HL-60 (cell line): ENCODE measurements at places on chromosomes 11 and 22.

- DNase-seq, result no peak
Measured at GRCh38 chr11:95442531-95443050, 211.6 kb upstream of the SESN3 start.

- no peak for DNase-seq
Measured at GRCh38 chr22:37020192-37020479, 594 bp downstream of the MPST start.

- DNase-seq, result no peak
Measured at GRCh38 chr22:38401336-38402084, 53.5 kb downstream of the KCNJ4 start.

DNA sequence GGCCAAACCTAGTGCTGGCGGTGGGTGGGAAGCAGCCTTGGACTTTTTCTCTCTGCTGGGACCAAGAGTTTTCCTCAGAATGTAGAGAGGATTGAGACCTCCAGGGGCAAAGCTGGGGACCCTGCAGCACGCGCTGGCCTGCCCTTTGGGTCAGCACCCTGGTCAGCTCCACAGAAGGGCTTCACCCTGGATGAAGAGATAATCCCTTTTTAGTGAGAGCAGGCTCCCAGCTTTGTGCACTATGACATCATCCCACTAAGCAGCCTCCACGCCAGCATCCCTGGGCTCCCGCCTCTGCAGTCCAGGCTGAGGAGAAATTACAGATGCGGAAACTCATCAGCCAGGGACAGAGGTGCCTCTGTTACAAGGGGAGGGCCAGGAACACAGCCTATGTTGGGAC is 23.5 kb downstream of the DRICH1 start:
- DNase-seq, result no peak

DNA sequence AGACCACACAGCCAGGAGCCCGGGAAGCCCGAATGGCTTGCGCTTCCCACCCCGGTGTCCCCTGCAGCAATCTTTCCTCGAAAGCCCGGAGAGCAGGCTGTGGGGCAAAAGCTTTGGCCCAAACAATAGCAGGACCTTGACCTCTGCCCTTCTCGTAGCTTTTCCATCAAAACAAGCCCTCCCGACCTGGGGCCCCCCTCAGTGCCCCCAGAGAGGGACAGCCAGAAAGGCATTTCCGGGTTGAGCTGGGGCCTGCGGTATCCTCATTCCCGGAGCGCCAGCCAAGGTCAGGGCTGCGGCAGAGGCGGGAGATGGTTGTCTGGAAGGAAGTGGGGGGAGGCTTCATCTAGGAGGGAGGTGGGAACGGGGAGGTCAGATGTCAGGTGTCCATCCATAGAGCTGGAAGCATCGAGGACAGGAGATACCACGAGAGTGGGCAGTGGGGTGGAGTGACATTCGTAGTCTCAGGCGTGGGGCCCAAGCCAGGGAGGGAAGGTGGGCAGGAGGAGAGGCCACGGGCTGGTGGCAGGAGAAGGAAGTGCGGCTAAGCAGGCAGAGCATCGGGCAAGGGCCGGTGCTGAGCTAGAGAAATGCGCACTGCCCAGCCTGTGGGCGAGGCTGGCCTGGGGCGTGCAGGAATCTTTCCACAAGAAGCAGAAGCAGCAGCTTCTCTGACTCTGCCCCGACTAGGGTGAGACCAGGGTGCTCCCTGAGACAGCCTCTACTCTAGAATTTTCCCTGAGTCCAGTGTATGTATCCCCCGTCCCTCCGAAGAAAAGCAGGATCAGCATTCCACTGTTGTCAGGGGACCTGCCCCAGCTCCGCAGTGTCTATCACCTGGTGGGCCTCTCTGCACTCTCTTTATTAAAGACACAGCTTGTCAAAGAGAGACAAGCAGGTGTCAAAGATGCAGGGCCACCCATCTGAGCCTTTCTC is 14.3 kb downstream of the PDGFB start:
- no peak for DNase-seq

DNA sequence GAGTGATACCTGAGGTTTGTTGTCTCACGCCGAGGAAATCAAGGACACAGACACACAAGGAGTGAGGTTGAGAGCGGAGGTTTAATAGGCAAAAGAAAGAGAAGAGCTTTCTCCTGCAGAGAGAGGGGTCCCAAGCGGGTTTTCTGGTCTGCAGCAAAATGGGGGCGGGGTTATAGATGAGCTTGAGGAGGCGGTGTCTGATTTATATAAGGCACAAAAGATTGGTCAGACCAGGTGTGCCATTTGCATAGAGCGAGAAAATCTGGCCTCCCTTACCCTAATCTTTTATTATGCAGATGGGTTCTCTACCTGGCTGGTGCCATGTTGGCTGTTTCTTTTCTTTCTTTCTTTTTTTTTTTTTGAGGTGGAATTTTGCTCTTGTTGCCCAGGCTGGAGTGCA is 11.8 kb downstream of the C11orf96 start:
- DNase-seq, result no peak

DNA sequence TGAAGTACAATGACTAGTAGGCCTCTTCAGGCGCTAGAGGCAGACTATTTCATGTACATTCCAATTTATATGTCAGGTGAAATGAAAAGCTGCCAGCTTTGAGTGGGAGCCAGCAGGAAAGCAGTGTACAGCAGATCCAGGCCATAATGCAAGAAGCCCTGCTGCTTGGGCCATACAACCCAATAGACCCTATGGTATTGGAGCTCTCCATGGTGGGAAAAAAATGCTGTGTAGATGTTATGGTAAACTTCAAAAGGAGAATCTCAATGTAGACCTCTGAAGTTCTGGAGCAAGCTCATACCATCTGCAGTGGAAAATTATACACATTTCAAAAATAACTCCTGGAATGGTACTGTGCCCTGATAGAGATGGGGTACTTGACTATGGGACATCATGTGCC is 71.5 kb upstream of the CD82 start:
- no peak for DNase-seq

DNA sequence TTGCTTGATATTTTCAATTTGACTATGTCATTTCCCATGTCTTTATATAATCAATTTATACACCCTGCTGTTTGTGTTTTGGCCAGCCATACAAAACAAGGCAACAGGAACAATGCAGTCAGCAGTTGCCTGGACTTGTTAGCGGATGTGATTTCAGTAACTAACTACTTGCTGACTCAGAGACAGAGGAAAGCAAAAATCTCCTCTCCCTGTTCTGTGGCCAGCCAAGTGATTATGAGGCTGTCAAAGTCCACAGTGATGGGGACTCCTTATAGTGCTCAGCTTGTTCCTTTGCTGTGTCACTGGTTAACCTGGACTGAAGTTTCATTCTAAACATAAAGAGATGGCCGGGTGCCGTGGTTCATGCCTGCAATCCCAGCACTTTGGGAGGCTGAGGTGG is 32.6 kb upstream of the APLP2 start:
- DNase-seq, result no peak

GRCh38 chr22:29821291-29822016 is 16.6 kb downstream of the ASCC2 start:
- DNase-seq, result peak; percentile 90

DNA sequence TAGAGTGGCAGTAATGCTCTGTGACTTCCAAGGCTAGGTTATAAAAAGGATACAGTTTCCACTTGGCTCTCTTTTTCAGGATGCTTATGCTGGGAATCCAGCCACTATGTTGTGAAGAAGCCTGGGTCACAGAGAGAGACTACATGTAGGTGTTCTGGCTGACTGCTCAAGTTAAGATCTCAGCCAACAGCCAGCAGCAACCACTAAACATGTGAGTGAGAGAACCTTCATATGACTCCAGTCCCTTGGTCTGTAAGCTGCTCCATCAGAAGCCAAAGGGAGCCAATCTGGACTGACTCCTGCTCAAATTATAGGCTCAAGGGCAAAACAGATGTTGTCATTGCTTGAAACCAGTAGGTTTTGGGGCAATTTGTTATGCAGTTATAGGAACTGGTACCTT is 162.7 kb downstream of the MAML2 start:
- DNase-seq, result no peak

DNA sequence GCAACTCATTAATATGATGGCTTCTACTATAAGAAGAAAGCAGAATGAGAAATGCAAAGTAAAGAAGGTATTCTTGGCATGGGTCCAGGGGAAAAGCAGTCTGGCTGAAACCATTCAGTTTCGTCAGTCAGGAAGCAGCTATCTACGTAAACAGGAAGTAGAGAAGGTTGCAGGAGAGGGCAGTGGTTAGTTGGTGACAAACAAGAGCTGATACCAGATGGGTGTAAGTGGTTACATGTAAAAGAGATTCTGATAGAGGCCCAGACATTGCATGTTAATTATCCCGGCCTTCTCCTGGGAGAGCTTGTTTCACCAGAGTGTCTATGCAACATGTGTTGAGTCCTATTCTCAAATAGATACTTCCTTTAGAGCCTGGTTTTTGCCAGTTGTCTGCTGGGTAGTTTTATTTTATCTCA is 58.4 kb upstream of the PSMA1 start:
- DNase-seq, result peak; percentile 88

DNA sequence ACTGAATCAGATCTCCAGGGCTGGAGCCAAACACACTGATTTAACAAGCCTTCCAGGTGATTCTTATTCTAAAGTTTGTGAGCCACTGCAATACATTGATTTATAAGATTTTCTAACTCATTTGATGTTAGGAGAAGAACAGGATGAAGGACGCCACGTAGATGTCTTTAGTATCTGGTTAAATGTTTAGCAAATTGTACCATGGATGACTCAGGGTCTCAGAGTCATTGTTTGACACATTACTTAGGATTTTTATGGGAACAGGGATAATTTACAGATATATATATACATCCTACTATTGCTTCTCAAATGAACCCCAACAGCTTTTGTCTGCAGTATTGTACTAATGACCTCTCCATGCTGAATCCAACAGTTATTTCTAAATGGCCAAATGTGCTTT is 143.1 kb upstream of the DDI1 start:
- no peak for DNase-seq

DNA sequence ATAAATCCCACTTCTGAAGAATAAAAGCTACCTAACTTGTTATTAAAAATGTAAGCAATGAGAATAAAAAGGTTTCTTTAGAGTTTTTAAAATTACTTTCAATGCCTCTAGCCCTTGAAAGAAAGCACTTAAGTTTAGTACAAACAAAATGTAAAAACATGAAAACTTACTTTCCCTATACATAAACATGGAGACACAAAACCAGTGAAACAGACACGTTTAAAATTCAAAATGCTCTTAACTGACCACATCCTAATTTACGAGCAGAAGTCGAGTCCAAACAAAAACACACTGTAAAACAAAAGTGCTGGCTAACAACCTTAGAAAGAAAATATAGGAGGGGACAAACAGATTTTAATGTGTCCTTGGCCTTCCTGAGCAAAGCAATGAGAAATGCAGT is 36.6 kb downstream of the TCF20 start:
- no peak for DNase-seq

DNA sequence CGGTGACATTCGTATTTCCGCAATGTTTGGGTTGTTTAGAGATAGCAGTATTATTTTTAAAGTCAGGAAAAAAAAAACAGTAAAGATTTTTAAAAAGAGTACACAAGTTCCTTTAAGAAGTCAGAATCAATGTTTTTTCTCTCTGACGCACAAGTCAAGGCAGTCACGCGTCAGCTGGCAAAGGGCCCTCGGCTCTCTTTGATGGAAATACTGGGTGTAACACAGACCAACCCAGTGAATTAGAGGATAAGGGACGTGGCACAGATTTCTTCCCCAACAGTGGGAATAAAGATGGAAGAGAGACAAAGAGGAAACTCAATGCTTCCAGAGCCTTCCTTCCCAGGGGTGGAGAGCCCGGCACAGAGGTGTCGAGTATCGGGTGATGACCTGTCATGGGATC is 13.4 kb downstream of the ASCC2 start:
- no peak for DNase-seq

GRCh38 chr11:3972431-3972830 is 117.0 kb downstream of the STIM1 start:
- DNase-seq, result no peak

DNA sequence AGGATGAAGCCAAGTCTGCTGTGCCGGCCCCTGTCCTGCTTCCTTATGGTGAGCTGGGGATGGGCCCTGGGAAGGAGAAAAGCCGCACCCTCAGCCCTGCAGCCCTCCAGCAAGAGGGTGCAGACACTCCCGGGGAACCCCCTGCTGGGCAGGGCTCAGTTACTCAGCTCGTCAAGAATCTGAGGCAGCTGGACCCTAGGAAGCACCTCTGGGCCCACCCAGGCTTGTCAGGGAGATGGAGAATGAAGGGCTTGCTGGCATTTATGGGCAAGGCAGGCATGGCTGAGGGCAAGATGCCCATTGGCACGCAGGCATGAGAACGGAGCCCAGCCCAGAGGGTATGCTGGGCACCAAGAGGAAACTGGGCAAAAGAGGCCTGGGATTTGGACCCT is 12.9 kb downstream of the RELT start:
- DNase-seq, result no peak

DNA sequence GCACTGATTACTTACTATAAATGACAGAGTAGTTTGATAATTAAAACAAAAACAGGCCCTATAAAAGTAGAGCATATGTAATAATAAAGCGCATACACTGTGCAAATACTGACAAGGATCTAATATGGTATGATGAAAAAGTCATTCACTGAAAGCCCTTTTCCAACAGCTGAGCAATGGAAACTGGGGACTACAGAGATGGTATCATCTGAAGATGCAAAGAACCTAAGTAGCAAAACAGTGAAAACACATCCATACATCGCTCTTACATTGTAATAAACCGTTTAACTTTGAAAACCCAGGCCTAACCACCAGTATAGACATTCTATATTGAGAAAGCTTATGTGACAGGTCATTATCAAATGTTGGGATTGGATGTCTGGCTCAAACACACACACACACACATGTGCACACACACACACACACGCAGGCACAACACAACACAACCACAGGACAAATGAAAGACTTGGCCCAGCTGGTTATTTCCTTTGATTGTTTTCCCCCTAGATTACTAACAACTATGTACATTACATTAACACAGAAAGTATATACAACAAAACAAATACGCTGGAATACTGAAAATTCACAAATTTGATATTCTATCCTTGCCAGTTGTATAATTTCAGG is 119.5 kb downstream of the APOL5 start:
- no peak for DNase-seq

DNA sequence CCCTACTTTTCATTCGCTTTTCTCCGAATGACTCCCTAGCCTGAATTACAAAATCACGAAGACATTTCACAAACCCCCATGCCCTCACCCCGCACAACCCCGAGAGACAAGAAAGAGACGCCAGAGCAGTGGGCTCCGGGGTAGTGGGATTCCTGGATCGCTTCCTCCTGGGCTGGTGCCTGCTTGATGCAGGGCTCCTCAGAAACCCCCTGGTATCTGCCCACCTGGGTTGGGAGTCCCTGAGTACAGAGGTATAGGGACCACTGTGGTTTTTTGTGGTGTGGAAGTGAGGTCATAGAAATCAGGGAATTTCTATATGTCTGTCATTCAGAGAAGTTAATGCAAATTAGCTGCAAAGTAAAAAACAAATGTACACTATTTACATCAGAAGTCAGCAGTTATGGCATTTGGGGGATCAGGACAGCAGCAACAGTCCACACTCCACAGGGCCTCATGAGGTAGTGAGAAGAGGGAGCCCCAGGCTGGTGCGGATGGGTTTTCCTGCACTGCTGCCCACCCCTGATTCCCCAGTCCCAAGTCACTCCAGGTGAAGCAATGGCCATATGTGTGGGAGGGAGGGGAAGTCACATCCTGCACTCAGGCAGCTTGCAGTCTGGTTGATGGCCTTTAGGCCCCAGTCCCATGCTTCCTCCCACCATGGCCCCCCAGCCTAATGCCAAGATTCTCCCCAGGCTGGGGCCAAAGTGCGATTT is 39.6 kb downstream of the BUD13 start:
- DNase-seq, result no peak

- DNase-seq, result no peak
Measured at GRCh38 chr11:83355391-83355790, 69.2 kb upstream of the CCDC90B start.

GRCh38 chr11:130623670-130624668 is 175.5 kb downstream of the ADAMTS15 start:
- DNase-seq, result no peak
